ENCODE measurements at places on chromosomes 11 and 22.

GRCh38 chr11:110126936-110127335, 33.7 kb downstream of the ZC3H12C start:
- no peak for DNase-seq

DNA sequence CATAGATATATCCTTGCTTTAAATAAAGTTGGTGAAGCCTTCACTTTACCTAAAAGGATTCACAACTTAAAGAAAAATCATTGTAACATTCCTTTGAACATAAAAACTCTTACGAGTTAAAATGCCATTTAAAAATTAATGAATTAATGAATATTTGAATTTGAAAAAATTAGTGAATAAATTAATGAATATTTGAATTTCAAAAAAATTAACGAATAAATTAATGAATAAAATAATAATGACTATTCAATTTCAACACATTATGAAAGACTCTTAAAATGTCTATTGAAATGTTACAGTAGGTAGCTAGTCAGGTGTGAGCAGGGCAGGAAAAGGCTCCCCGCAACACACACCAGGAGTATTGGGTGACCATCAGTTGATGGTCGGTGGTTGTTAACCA, 22.9 kb downstream of the ARHGAP20 start:
- no peak for DNase-seq

DNA sequence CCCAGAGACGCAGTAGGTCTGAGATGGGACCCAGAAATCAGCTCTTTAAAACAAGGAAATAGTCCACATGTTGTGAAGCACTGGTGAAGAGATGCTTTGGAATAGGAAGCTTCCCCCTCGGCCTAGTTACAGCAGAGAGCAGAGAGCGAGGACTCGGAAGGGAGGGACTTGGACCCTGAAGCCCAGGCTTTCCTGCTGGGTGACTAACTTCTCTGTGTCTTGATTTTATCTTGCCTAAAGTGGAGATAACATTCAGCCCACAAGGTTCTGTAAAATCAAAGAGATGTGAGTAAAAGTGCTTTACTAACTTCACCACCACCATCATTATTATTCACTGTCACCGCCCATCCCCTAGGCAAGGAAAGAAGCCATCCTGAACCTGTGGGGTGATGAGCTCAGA, 58.4 kb downstream of the THAP12 start:
- no peak for DNase-seq

- DNase-seq = no peak
Measured at GRCh38 chr11:132073787-132074186, 703.4 kb downstream of the NTM start.

DNA sequence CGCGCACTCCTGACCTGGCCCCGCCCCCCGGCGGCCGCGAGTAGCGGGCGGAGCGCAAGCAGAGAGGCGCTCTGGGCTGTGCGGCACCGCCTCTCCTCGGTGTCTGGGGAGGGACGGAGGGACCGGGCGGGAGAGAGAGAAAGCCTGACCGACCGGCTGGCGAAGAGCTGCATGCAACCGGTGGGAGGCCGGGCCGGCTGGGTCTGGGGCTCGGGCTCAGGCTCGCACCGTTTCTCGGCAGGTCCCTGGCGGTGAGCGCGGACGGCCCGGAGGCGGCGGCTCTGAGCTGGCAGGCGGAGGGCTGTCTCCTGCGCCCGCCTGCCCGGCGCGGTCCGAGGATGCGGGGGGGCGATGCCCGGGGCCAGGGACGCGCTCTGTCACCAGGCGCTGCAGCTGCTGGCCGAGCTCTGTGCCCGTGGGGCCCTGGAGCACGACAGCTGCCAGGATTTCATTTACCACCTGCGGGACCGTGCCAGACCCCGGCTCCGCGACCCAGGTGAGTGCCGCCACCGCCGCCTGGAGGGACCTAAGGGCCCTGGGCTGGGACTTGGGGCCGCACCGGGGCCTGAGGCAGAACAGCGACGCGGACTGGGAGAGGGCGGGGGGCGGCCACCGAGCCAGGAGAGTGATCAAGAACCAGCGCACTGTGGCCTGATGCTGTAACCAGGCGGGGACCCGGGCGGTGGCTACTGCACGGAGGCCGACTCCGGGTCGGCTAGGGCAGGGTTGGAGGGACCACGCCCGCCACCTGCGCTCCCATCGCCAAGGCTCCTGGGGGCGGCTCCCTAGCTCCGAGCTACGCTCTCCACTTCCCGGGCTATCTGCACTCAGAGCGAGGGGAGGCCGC, at the start of gene SYT9:
Gene SYT9, plus strand, starts transcription at position 69 of the 847 bp plus-strand sequence. Its CDS starts 283 bp downstream, at position 352.
- peak; percentile 93 for DNase-seq

Data from neural progenitor cell (in vitro differentiated cells).